ENCODE measurements at places on chromosomes 2 and 18.

GRCh38 chr2:114040826-114041225 lies 150.9 kb downstream of the ACTR3 start:
- no peak for DNase-seq

DNA sequence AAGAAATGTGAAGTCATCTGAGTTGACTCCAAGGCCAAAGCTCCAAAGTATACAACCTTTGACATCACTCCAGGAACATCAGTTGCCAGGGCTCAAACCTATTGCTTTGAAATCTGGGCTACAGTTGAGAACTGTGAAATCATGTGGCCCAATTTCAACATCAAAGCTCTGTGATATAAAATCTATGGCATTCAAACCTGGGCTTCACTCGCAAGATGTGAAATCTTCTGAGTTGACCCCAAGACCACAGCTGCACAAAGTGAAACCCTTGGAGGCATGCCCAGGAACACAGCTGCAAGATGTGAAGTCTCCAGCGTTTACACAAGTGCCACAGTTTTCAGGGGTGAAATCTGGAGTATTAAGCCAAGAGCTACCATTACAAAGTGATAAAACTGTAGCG lies 9.4 kb upstream of the ZNF512 start:
- no peak for DNase-seq

DNA sequence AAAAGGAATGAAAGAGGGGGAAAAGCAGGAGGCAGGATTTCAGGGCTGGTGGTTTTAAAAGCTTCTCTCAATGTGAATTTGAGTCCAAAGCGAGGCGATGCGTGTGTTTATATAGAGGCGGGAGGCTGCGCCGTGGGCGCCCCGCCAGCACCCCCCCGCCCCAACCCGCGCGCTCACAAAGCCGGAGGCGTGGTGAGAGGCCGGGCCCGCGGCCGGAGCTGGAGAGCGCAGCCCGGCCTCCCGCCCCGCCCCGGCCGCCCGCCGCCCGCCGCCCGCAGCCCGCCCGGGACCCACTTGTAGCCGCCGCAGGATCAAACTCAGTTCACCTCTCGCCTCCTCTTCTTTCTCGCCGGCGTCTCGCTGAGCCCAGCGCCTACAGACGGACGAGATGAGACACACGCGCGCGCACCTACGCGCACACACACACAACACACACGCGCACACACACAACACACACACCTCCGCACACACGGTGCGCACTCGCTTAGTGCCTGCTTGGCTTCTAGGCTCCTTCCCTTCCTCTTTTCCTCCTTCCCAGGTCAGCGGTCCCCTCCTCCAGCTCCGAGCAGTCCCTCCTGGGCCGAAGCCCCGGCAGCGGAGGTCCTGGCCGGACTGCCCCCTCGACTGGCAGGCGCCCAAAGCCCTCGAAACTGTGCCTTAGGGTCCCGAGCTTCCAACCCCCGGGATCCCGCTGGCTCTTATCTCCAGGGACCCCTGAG lies 1.3 kb upstream of the CYP26B1 start:
- DNase-seq, result no peak

GRCh38 chr18:42838546-42839145 lies 276.8 kb downstream of the RIT2 start:
- DNase-seq, result no peak

DNA sequence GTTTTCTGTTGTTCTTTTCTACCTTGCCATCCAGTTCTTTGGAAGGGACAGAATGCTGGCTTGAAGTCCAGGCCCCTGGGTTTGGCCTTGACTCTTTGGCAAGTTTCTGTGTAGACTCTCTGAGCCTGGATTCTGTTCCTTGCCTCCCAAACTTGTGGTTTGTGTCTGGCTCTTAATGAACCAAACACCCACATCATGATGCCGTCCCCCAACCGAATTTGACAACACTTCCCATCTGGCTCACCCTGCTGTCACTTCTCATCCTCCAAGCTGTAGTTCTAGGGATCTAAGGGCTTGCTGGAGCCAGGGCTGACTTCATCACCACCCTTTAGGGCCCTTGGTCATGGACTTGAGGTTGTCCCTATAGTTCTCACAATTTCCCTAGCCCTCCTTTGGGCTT lies 68.9 kb upstream of the CELF4 start:
- DNase-seq, result peak; percentile 23

DNA sequence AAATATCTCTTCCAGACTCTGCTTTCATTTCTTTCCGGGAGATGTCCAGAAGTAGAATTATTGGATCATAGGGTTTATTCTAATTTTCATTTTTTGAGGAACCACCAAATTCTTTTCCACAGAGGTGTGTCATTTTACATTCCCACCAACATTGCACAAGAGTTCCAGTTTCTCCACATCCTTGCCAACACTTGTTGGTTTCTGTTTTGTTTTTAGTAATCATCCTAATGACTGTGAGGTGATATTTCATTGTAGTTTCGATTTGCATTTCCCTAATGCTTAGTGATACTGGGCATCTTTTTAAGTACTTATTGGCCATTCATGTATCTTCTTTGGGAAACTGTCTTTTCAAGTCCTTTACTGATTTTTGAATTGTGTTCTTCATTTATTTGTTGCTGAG lies 513.1 kb downstream of the PARD3B start:
- DNase-seq, result no peak

GRCh38 chr2:111711270-111711669 lies 172.7 kb downstream of the ANAPC1 start:
- no peak for DNase-seq

- no peak for DNase-seq
Measured at GRCh38 chr2:144516411-144516980, 3.4 kb downstream of the ZEB2 start.

DNA sequence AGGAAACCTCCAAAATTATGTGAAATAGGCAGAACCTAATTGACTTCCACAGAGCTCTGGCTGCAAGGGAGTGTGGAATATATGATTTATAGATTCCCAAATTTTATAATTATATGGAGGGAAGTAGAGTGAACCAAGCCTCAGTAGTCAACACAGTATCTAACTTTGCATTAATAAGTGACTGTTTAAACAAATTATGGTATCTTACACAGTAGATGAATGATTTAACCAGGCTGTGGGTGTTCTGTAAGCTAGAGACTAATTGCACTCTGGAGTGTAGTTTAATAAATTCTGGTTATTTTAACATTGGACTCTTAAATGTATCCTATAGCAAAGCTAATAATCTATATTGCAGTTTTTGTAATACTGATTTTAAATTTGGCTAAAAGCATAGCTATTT lies 183.5 kb downstream of the KIAA1328 start:
- DNase-seq, result no peak

DNA sequence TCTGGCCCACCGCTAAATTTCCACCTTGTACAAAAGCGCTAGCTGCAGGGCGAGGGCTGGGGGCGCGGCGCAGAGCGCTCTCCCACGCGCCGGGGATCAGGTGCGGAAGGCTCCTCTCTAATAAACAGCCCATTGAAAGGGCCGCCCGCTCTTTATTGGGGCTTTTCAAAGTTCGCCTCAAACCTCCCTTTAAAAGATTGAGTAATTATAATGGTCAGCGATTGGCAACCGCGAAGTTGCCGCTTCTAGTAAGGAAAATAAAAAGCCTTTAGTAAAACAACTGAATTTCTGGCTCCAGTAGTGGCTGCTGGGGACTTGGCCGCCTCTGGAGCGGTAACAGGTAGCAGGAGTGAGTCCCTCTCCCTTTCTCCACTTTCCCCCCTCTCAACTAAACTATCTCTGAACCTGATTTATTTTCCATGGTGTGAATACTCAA lies 755 bp downstream of the NEUROD1 start:
- DNase-seq, result no peak

DNA sequence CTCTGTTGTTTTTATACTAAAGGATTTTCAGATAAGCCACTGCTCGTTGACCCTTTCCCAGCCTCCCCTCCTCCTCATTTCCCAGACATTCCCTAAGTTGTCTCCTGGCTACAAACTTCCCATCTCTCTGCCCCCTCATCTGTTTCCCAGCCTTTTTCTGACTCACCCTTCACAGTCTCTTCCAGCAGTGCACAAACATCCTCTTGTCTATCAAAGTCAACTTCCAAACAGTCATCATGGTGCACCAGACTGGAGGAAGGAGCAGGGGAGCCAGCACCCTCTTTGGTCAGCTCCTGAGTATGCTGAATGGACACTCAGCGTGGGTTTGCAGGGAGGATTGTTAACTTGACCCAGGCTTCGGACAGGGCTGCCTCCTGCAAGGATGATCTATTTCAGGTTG lies 26.6 kb upstream of the SPRED2 start:
- DNase-seq, result no peak

- DNase-seq, result no peak
Measured at GRCh38 chr18:42275949-42276730, 321.1 kb downstream of the PIK3C3 start.

DNA sequence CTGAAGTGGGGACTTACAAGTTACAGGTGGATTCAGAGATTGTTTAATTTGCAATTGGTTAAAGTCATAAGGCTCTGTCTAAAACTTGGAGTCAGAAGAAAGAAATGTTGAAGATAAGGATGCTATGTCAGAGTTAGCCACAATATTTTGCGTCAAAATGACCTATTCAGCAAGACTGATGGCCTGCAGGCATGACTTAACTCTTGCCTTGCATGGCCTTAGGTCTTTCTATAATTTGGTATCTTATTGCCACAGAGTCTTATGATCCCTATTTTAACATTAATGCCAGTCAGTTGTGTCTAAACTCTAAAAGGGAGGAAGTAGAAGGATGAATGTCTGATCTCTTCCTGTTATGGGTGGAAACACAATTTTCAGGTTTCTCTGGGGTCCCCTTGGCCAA lies 5.2 kb upstream of the COMMD1 start:
- DNase-seq, result no peak

- no peak for DNase-seq
Measured at GRCh38 chr2:72027426-72028161, 120.1 kb downstream of the CYP26B1 start.

DNA sequence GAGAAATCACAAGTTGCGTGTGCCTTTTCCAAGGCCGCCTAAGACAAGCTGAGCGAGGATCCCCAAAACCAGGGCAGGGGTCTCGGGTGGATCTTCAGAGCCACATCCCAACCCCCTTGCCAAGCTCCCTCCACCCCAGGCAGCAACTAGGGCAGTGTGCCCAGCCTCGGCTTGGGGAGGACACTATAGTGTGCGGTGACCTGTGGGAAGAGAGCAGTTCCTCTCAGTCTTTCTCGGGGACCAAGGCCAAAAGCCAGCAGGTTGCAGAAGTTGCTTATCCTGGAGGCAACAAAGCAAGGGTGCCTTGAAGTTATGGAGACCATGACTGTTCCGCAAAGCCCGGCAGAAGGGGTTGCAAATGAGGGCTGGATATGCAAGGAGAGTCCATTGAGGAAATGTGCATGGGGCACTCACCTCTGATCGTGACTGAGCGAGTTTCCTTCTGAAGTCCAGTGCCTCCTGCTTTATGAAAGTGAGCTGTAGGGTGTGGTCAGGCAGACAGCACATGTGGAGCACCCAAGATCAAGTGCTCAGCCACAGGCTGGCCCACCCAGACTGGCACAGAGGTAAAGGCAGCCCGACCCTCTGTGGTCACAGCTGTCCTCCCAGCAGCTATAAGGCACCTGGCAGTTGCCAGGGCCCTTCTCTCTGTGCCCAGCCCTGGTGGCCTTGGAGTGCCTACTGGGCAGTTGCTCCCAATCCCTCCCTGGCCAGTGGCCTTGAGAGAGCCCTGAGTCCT lies 260.5 kb downstream of the ATAD2B start:
- DNase-seq, result no peak

DNA sequence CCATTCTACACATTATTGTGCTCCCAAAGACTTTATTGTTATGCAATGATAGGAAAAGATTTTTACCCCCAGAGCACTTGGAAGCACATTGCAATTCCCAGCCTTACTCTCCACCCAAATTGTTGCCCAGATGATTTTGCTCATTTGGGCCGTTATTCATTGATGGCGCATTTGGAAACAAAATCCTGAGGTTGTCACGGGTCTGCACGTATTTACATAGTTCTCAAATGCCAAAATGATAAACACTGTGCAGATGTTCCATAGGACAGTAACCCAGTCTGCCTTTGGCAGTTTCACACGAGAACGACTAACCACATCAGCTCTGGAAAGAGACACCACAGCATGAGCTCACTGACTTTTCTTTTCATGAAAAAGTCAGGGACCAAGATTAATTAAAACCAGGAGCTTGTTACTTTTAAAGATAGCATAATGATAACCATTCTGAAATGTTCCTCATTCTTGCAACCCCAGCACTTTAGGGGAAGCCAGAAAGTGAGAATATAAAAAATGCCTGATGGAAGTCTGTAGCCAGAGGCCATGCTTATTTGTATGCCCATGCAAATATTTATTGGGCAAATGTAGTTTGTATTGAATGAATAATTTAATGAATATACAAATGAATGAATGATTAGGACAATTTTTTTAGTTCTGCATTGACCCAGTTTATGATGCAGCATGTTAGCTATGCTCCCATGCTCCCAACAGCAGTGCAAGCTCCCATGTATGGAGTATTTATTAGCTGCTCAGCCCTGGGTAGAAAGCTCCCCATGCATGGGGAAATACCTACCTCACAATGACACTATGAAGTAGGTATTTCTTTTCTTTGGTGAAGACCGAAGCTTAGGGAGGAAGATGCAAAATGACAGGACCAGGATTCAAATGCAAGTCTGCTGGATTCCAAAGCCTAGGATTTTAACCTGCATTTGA lies 84.6 kb downstream of the MAIP1 start:
- peak; percentile 14 for DNase-seq

DNA sequence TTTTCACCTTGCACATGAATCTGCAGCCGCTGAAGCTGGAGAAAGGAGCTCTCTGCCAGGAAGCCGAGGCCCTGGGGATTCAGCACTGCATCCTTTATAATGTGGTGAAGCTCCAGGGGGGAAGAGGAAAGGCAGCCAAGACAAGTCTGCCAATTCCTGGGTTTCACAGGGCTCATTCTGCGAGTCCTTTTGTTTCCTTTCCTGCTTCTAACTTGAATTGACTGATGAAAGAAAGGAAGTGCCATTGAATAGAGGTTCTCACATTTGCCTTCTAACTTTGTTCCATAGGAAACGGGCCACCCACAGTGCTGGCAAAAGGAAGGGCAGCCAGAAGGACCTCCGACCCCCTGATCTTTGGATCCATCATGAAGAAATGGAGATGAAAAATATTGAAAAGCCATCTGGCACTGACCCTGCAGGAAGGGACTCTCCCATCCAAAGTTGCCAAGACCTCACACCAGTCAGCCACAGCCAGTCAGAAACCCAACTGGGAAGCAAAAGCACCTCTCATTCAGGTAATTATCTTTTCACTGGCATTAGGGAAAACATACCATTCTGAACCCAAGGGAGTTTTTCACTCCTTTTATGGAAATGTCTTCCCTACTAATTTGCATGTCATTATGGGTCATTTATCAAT lies 765.4 kb downstream of the MBD2 start:
- DNase-seq, result peak; percentile 87

DNA sequence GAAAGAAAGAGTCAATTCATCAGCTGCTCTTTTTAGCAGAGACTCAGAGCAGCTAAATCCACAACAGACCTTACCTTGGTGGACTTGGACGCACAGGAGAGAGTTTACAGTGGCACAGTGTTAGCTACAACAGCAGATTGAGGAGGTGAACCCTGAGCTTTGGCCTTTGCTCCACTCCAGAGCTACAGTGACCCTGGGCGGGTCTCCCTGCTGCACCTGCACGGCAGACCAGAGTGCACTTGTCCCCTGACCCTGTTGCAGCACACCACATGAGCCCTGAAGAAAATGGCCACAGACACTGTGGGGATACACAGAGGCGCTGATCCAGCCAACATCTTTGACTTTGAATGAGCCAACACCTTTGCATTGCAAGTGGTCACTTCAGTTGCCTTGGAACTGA lies 11.0 kb downstream of the SLC19A3 start:
- no peak for DNase-seq

GRCh38 chr18:31510319-31510718 lies 12.3 kb downstream of the DSG2 start:
- DNase-seq, result no peak

- DNase-seq, result no peak
Measured at GRCh38 chr18:48032876-48033789, 102.7 kb upstream of the SMAD2 start.

Data from NCI-H1694 (cell line).